ENCODE measurements at places on chromosomes 1 and 21.

- no peak for DNase-seq
Observed at GRCh38 chr1:47660622-47661021, 222.8 kb downstream of the FOXD2 start.

DNA sequence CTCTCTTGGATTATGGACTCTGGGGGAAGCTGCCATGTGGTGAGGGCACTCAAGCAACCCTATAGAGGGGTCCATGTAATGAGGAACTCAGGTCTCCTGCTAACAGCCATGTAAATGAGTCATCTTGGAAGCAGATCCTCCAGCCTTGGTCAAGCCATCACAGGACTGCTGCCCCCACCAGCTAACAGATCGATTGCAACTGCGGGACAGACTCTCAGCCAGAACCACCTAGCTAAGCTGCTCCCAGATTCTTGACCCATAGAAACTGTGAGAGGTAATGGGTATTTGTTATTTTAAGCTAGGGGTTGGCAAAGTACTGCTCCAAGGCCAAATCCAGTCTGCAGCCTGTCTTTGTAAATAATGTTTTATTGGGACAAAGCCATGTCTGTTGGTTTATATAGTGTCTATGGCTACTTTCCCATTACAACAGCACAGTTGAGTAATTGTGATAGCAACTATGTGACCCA is 27.6 kb upstream of the MAP3K7CL start:
- DNase-seq: no peak

DNA sequence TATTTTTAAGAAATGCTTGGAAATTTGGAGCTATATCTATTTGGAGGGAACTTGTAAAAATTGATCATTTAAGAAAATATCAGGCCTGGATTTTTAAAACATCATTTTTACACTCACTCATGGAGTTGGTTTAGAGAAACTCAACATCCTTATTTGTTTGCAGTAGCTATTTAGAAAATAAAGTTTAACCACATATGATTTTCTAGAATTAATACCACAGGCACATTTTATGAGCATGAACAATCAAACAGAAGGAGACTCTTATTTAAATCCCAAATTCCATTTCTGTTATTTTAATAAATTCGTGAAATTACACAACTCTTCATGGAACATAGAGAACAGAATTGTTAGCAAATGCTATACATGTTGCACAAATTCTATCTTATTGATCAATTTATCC is 3.2 kb downstream of the CDKN2C start:
- no peak for DNase-seq

GRCh38 chr1:172779491-172779890 is 120.6 kb downstream of the FASLG start:
- no peak for DNase-seq

DNA sequence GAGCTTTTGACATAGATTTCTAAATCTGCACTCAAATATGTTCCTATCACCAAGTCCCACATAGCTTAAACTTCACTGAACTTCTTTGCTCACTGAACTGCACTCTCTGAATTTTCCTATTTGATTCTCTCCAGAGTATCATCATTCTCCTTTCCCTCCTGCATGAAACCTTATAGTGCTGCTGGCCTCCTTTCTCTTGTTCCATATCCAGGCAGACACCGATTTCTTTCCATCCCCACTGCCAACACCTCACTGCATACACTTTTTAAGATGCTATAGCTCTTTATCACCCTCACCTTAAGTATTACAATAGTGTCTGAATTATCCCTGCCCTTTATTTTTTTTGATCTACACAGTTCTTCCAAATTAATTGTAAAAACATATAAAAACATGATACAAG is 3.1 kb upstream of the TRIM45 start:
- no peak for DNase-seq

GRCh38 chr1:7070389-7071029 is 285.3 kb downstream of the CAMTA1 start:
- peak; percentile 60 for DNase-seq

GRCh38 chr1:114034567-114035303 is 55.5 kb downstream of the OLFML3 start:
- no peak for DNase-seq

DNA sequence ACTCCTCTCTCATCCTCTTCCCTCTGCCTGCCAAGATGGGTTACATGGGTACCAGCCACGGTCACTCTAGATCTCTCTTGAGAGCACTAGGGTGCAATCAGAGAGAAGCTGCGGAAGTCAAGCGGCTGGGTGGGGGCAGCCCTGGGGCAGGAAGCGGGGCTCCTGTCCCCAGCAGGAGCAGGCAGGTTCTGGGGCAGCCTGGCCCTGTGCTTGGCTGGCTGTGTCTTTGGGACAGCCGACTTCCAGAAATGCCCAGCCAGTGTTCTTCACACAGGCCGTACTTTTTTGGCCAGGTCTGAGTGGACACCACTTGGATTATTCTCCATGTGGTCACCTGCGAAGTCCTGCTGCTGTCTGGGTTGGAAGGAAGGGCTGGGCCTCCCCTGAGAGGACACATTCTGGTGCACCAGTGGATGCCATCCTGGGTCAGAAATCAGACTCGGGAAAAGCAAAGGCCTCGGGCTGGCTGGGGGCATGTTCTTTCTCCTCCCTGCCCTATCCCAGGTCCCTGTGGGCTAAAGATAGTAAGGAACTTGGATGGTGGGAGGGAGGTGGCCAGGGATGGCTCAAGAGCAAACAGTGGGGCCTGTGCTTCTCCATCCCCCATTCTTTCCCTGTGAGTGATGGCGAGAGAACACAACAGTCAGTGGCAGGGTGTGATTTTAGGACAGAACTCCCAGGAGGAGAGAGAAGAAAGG is 93.7 kb downstream of the ITPKB start:
- peak; percentile 52 for DNase-seq

DNA sequence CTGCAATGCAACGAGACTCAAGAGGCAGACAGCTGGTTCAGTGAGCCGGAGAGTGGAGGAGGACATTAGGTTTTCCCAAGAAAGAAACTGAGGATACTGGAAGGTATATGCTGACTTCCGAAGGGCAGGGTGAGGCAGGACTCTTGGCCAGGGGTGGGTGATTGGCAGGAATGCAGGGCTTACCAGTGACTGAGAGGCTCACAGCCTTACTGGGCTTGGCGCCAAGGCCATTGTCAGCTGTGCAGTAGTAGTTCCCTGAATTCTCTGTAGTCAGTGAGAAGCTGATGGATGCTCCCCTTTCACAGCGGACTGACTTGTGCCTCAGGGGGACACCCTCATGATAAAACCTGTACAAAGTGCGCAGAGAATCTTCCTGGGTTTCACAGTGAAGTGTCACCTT is 9.6 kb downstream of the FCRL5 start:
- DNase-seq: no peak

DNA sequence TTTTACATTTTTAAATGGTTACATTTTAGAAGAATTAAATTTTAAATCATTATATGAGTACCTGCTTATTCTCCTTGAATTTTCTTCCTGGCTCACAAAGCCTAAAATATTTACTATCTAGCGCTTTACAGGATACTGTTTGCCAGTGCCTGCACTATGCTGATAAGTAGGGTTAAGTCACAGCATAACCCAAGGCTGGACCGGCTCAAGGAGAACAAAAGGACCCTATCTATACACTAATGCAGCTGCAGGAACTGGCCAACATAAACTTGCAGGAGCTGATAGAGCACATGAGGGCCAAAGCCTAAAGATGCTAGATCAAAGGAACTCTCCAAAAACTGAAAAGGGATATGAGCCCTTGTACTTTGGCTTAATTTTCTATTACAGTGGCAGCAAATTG is 1086.9 kb upstream of the TMPRSS15 start:
- DNase-seq: no peak

GRCh38 chr1:114756009-114756892 is 1.5 kb downstream of the CSDE1 start:
- DNase-seq: no peak

DNA sequence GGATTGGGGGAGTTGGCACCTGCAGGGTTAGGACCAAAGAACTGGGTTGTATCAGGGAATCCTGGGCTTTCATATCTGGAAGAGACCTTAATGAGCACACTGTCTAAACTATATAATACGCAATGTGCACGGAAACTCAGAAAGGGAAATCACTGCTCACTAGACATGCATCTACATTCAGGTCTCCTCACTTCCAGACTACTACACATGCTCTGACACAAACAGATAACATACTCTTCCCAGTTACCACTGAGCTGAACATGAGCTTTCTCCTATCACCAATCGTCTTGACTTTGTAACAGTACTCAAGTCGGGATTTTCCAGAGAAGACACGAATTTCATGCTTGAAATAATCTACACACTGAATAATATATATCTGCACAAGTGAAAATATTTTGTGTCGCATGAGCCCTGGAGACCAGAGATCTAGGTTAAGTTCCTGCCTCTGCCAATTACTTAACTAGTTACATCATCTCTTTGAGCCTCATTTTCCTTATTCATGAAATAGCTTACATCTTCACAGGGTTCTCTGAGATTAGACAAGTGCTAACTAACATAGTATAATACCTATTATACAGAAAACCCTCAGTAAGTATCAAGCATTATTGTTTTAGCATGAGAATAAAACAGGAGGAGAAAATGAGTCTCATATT is 101.1 kb downstream of the JAK1 start:
- DNase-seq: no peak

DNA sequence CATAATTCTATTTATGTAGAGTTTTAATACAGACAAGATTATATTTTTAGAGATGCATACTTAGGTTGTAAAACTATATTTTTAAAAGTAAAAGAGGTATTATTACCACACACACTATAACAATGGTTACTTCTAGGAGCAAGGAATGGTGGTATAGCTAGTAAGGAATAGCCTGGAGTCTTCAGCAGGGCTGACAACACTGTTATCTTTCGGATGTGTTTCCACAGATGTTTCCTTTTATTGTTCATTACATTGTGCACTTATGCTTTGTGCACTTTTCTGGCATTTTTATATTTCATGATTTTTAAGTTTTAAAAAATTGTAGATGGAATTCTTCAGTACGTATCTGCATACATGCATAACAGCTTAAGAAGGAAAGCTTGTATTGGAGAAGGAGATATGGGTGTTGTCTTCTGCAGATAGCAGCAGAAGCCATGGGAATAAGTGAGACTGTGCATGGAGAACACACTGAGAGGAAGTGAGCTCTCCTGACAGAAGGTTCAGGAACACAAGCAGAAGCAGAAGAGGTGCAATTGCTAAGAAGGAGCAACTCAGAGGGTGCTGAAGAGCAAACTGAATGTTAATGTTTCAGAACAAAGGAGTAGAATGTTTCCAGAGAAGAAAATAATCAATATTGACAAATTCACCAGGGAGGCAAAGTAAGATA is 91.8 kb downstream of the UCHL5 start:
- no peak for DNase-seq

GRCh38 chr1:4962836-4963235 is 308.4 kb downstream of the AJAP1 start:
- no peak for DNase-seq

GRCh38 chr21:42568866-42569731 is 55.4 kb downstream of the SLC37A1 start:
- DNase-seq: peak; percentile 15

- peak; percentile 32 for DNase-seq
Observed at GRCh38 chr1:58785442-58786058, 1.7 kb upstream of the JUN start.

- no peak for DNase-seq
Observed at GRCh38 chr1:208604295-208604694, 360.1 kb upstream of the PLXNA2 start.

Data from activated naive CD4-positive, alpha-beta T cell treated with anti-CD3 and anti-CD28 coated beads, Interleukin-2, amount 10 ng/mL, durations not matched to agents 7 days and 5 days (primary cell).